ENCODE measurements at places on chromosomes 2 and 18.
A peak's percentile ranks its signal among the peaks of the same experiment; 100 is the strongest.

GRCh38 chr2:12176623-12177454 lies 430.4 kb downstream of the LPIN1 start:
- DNase-seq, result peak; percentile 26

DNA sequence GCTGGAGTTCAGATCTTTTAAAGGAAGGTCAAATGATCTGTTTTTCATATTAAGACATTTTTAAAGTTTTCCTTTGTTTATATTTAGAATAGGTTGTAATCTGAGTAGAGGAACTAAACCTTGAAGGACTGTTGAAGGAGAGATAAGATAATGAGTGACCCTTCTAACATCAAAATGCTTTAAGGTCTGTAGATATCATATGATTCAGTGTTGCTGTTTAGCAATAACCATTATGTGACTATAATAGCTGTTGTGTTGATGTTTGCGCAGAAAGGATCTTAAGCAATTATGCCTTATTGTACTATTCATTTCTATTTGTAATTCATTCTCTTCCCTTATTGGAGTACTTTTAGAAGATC lies 60.0 kb downstream of the SLC16A14 start:
- DNase-seq, result no peak

- DNase-seq, result peak; percentile 57
Observed at GRCh38 chr2:85266146-85267041, 61.4 kb downstream of the TGOLN2 start.

GRCh38 chr2:230408244-230408842 lies 7.7 kb upstream of the SP100 start:
- DNase-seq, result no peak

GRCh38 chr2:32095671-32096070 lies 32.3 kb downstream of the SPAST start:
- DNase-seq, result no peak

DNA sequence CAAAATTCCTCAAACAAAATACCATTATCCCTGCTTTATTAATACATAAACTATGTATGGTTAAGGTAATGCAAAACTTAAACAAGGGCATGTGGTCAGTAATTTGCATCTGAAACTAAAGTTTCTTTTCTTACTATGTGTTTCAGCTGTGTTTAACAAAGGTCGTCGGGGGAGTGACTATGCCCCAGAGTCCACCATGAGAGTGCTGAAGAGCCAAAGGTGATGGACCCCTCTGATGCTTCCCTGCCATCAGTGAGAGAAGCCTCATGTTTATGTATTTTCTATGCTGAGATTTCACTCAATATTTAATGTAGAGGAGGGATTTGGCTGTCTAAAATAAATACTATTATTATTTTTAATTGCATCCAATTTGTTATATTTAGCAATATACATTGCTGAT lies 707.2 kb upstream of the REG3G start:
- no peak for DNase-seq

DNA sequence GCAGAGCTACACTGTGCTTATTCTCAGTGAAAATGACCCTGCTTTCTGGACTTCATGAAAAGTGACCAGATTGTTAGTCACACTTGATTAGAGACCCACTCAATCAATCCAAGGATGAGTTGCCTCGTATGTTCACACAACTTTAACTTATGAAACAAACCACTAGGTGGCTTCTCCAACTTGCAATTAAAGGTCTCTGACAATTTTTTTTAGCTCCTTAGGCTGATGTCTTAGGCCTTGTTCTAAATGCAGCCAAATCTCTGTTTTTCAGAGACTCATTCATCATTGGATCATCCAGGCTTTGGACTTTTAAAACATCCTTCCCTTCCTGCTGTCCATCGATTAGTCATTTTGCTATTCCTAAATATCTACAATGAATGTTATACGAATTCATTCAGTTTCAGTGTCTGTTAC lies 63.4 kb downstream of the MREG start:
- DNase-seq, result no peak

GRCh38 chr2:187819624-187820023 lies 265.4 kb upstream of the TFPI start:
- no peak for DNase-seq

- no peak for DNase-seq
Observed at GRCh38 chr2:241064802-241065354, 37.2 kb downstream of the MTERF4 start.

DNA sequence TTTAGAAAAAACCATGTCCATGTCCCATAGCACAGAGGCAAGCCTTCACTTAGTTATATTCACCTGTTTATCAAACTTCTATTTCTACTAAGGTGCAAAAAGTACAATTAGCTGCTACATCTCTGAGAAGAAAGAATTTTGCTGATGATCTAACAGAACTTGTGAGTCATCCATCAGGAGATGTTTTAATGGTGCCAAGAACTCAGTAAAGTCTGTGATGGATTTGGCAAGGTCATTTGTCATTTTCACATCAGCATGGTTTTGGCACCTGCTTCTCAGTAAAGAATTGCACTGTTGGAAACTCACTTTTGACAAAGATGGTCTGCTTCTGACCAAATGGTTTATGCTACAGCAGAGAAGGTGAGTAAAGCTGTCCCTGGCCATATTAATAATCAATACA lies 195.7 kb upstream of the TMEFF2 start:
- no peak for DNase-seq

GRCh38 chr2:60047347-60047746 lies 506.1 kb downstream of the BCL11A start:
- DNase-seq, result no peak

- DNase-seq, result no peak
Observed at GRCh38 chr2:112688086-112688880, 32.5 kb upstream of the NT5DC4 start.

- peak; percentile 45 for DNase-seq
Observed at GRCh38 chr18:67217551-67218166, 298.9 kb downstream of the DSEL start.

- DNase-seq, result no peak
Observed at GRCh38 chr2:220660277-220661145, 911.6 kb downstream of the EPHA4 start.

DNA sequence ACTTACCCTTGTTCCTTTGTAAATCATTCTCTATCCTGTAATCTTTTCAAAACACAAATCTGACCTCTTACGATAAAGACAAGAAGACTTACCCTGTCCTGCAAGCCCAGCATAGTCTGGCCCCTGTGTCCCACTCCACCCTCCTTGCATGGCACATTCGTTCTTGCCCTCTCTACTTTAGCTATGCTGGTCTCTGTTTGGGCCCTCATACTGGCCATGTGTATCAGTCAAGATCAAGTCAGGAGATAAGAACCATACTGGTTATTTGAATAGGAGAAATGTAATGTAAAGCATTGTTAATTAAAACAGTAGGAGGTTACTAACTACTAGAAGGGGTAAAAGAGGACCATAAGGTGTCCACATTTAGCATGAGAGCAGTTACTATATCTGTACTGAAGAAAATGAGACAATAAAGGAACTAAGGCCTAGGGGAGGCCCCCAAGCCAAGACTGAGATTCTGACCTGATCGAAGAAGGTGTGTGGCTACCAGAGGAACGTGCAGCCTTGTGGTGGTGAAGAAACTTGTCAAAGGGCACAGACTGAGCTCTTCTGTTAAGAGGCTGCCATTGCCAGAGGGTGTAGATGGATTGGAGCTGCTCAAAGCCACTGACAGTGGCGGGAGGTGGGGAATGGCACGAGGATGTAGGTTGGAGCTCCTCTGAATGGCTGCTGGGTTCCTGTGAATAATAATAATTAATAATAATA lies 80.8 kb downstream of the KCTD18 start:
- DNase-seq, result no peak

GRCh38 chr2:97663626-97663961 lies 250 bp downstream of the ACTR1B start:
- DNase-seq, result no peak

- DNase-seq, result no peak
Observed at GRCh38 chr2:201808027-201808426, 1.7 kb downstream of the CDK15 start.

- no peak for DNase-seq
Observed at GRCh38 chr2:5766561-5766960, 74.4 kb downstream of the SOX11 start.

DNA sequence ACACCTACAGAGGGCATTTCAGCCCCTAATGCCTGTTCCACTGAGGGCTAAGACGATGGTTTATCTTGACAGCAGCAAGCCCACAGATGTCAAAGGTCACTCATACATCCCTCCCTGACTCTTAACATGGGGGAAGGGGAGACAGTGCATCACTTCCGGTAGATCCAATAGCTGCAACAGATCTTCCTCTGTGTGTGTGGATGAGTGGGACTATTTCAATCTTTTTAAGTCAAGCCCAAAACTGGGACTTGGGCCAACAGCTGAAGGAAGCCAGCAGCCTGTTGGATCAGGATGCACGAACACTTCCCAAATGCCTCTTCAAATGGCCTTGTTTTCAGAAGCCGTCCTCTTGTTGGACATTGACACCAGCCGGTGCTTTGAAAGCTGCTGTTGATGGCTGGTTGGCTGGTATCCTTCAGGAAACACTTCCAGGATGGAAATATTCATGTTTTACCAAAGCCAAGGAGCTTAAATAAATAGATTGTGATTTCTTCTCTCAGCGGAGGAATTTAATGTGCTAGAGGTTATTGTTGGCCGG lies 59.2 kb downstream of the IL1R2 start:
- no peak for DNase-seq

DNA sequence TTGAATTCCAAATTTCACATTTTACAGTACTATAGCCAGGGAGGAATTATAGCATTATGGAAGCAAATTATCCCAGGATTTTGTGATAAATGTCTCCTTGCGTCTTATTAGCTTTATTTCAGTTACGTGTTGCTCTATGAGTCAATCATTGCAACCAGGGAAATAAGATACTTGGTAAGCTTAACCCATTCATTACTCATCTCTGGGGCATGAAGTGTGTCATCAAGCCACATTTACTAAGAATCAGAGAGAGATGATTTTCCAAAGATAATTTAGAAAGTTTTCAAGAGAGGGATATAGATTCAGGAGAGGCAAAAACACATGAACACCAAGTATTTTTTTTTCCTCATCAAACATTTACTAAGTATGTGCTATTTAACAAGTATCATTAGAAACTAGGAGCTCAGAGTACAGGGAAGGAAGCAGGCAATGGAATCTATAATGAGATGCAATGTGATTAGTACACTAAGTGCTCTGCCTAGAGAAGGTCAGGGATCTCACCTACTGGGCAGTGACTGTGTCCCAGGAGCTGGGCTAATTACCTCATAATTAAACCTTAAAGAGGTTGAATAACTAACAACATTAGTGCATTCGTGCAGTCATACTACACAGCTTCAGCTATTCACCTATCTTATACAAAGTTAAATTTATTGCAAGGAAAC lies 217.8 kb upstream of the NXPH2 start:
- no peak for DNase-seq

DNA sequence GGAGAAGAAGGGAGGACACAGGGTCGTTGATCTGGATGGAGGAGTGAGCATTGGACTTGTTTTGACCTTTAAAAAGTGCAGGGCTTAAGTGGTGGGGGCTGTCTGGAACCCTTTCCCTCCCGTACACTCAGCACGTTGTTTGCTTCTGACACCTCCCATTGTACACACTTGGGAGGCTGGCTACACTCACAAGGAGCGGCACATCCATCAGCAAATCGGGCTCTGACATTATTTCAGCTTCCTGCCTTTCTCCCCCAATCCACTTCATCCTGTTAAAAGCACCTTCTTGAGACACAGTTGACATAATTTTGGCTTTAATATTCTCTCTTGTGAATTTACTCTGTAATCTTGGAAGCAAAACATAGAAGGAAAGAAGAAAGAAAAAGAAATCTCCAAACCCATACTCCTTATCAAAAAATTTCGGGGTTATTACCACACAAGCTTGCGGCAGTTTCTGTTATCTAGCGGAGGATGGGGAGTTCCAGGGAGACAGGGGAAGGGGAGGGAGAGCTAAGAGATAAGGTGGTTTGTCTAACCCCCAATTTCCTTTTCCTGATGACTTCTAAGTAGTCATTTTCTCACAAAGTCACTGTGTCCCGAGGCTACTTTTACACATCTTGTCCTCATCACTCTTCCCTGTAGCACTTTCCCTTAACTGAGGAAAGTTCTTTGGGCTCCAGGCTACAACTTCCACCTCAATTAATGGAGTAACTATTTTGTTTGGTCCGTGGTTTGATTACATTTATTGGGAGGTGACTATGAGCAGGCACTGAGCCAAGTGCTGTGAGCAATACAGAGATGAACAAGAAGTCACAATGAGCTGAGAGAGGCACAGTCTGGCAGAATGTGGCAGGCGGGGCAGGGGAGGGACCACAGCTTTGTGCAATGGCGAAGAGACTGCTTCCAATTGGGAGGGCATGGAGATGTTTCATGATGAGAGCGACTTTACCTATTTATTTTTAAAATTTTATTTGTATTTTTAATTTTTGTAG lies 240.1 kb upstream of the MEX3C start:
- DNase-seq, result no peak

- DNase-seq, result no peak
Observed at GRCh38 chr2:99692785-99693184, 203.0 kb upstream of the REV1 start.

DNA sequence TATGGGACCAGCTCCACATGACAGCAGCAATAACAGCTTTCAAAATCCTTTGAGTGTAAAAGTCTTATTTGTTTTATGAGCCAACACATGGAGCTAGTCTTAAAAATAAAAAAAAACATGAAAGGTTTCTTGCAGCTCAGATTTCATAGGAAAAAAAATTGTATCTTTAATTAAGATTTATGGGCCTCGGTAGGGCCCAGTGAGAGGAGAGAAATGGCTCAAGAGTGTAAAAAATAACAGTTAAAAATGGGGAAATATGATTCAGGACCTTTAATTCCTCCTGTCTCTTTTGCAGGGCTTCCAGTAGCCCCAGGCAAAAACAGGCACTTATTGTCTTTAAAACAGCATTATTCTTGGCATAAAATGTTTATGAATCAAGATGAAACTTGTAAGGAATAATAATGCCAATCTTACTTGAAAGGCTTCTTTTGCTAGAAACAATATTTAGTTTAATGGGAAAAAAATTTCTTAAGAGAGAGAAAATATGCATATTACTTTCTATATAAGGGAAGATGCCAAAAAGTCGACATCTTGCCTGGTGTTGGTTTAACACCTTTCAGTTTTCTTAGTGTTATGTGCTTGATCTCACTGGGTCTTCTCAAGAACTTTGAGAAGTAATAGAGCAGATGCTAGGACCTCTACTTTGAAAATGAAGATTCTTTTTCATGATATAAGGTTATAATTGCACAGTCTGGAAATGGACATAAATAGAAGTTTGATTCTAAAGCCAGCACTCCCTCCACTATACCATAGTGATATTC lies 71.3 kb upstream of the SETBP1 start:
- DNase-seq, result no peak

GRCh38 chr2:3914241-3914640 lies 210.9 kb downstream of the DCDC2C start:
- no peak for DNase-seq

GRCh38 chr2:48268671-48269070 lies 261.3 kb upstream of the STON1 start:
- no peak for DNase-seq

Data from DND-41 (cell line).